ENCODE measurements at places on chromosomes 1 and 21. TPM values are rescaled to one million over a fixed set of nuclear protein-coding genes. Genes with fewer than 3 reads are reported as not detected.

- peak; percentile 85 for DNase-seq
These were observed 99.4 kb downstream of the KCNJ15 start for GRCh38 chr21:38355992-38356781.

DNA sequence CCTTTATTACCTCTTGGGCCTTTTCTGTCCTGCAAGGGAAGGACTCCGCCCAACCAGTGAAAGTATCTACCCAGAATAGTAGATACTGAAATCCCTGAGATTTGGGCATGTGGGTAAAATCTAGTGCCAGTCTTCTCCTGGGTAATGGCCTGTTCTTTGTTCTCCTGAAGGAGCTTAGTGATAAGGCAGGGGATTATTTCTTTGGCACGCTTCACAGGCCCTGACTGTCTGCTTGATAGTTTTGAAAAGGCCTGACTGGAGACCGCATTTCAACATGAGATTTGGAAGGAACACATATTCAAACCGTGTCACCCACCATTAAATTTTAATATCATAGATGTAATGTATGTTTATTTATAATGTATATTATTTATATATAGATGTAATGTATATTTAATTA lies 48.9 kb downstream of the RASAL2 start:
- DNase-seq, result no peak

Gene EPHB2
- total RNA-seq, result 72.8 TPM

- DNase-seq, result no peak
These were observed 23.4 kb downstream of the RPL5 start for GRCh38 chr1:92855236-92855635.

- DNase-seq, result no peak
These were observed 372.5 kb upstream of the ST6GALNAC5 start for GRCh38 chr1:76494807-76495206.

Gene TDRD5
- total RNA-seq, result 0.92 TPM

DNA sequence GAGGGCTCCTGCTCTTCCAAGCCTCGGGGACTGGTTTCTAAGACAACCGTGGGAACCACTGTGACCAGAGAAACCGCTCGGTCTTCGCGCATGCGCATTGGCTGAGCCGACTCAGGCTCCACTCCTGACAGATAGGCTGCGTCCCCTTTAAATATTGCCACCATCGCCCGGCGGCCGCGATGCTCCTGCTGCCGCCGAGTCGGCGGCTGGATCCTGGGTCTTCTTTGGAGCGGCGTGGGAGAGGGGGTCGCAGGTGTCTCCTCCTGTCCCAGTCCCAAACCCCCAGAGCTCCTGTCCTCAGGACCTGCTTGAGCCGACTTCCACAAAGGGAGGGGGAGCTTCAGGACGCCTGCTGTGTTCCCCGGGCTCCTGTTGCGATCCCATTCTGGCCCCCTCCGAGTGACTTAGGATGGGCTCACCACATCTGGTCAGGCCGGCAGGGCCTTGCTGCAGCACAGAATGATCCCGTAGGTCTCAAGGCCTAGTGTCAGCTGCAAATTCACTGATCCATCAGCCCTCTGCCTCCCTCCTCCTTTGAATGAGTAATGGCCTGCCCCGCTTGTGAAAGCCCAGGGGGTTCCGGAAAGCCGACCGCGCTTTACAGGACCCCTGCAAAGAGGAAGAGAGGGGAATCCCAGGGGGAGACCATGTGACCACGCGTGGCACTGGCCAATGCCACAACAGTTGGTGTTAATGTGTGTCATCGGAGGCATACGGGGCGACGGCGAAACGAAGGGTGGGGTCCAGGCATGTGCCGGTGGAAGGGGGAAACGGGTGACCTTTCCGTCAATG lies 683.2 kb upstream of the TPTE start:
- no peak for DNase-seq

DNA sequence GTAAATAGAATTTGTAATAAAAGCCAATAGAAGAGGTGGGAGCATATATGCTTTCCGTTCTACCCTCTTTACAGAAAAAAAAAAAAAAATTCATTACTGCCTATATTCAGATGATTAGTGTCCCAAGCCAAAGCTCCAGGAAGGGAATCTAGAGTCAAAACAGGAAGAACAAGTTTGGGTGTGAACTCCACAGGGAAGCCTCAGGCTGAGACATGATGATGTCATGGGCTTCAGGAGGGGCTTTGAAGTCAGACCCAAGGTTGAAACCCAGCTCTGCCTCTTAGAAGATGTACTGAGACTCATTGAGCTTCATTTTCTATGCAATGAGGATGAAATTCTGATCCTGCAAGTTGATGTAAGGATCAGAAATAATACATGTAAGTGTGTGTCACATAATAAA lies 250.0 kb upstream of the ADGRL2 start:
- peak; percentile 27 for DNase-seq

GRCh38 chr1:60621368-60621851 lies 461.0 kb upstream of the NFIA start:
- no peak for DNase-seq

DNA sequence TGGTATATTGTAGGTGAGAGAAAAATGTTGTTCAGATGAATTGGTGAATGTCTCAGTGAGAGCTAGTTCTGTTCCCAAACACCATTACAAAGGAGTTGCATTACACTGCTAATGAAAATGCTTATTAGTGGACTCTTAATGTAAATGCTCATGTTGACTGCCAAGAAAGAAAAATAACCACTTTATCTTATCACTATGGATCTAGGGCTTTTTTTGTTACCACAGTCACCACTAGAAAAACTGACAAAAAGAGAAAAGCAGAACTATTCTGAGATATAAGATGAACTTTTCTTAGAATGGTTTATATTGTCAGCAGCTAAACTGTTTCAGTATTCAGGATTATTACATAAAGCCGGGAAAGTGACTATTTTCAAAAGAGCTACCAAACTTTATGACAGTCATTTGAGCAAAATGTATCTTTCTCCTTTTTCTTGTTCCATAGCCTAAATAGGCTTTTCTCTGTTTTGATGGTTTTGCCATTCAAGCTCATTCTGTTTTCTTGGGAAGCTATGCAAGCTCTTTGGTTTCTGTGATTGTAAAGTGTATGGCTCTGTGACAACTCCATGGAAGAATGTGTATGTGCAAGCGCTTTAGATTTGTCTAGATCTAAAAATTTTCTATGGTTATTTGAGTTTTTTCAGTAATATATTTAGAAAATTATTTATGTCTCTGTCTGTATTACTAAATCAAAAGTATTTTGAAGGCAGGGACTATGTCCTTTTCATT lies 64.2 kb upstream of the DPH5 start:
- DNase-seq, result no peak

DNA sequence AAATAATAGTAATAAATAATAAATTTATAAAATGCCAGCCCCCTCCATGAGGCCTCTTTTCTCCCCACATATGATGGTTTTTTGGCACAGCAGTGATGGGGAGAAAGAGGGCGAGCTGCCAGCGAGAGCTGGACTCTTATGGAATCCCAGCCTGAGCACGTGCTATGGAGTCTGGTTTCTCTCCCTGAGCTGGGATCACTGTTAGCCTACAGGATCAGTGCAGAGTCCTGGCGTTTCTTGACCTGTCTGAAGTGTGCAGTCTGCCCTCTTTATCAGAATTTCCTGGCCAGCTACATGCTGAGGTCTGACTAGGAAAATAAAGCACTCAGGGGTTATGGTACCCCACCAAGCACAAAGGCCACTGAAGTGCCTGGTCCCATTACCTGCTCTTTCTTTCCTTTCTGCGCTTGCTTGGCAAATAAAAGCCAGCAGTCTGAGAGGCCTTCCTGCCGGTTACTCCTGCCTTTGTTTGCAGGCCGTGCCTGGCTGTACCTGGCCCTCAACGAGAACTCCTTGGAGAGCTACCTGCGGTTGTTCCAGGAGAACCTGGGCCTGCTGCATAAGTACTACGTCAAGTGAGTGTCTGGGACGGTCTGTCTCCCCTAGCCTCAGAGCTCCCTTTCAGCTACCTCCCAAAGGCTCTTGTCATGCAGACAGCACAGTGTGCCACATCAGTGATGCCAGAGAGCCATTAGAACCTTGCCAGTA lies 18.5 kb upstream of the SLC25A34 start:
- DNase-seq, result no peak

GRCh38 chr21:41833497-41834115 lies 45.5 kb downstream of the PRDM15 start:
- no peak for DNase-seq

DNA sequence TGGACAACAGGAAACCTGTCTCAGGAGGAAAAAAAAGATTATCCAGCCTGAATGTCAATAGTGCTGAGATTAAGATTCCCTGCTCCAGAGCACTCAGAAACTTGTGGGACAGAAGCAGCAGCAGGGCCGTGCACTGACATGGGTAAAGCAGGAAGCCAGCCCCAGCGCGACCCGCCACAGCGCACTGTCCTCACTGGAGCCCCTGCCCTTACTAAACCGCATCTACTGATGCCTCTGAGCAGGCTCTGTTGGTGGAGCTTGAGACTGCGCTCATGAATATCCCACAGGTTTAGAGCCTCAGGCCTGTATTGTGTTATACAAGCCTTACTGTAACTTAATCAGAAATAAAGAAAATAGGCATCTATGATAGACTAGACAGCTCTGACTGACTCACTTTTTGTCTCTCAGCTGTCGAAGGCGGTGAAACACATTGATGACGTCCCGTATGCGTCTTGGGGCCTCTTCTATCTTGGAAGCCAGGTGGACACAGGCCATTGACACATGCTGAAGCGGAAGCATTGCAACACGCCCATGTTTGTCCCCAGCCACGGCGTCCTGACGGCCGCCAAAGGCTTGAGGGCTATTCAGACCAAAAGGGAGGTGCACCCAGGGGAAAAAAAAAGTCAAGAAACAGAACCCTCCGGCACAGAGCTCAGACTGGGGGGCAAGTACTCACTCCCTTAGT lies 1.2 kb downstream of the CCNL2 start:
- peak; percentile 28 for DNase-seq

- no peak for DNase-seq
These were observed 509 bp downstream of the NVL start for GRCh38 chr1:224329484-224329841.

Gene IGSF9
- total RNA-seq, result 31.5 TPM

- DNase-seq, result no peak
These were observed 14.0 kb downstream of the NR5A2 start for GRCh38 chr1:200041337-200042118.

DNA sequence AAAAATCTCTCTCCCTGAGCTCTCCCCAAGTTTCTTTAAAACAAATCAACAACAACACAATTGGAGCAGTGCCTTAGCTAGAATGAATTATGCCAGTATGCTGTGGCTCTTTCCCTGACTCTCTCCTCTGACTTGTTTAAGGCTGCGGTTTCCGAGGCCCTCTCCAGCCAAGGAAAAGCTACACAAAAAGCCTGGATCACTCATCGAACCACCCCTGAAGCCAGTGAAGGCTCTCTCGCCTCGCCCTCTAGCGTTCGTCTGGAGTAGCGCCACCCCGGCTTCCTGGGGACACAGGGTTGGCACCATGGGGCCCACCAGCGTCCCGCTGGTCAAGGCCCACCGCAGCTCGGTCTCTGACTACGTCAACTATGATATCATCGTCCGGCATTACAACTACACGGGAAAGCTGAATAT lies 1.9 kb downstream of the S1PR1 start:
- peak; percentile 87 for DNase-seq

DNA sequence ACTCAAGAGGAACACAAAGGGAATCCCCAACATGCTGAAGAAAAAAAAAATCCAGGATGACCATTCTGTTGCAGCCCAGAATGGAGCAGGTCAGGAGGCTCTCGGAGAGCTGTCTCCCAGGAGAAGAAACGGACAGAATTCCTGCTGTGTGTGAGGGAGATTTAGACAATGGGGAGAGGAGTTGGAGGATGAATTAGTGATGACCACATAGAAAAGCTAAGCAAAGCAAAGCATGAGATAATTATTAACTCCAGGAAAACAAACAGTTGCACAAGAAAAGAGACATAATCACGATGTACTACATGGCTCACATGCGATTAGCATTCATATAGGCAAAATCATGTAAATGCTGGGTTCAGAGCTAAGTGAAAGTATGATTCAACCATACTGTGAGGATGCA lies 61.1 kb upstream of the SMYD2 start:
- DNase-seq, result no peak

- no peak for DNase-seq
These were observed 204.8 kb downstream of the SETD4 start for GRCh38 chr21:35855484-35855883.

GRCh38 chr1:38336301-38336923 lies 289.8 kb upstream of the POU3F1 start:
- DNase-seq, result no peak

DNA sequence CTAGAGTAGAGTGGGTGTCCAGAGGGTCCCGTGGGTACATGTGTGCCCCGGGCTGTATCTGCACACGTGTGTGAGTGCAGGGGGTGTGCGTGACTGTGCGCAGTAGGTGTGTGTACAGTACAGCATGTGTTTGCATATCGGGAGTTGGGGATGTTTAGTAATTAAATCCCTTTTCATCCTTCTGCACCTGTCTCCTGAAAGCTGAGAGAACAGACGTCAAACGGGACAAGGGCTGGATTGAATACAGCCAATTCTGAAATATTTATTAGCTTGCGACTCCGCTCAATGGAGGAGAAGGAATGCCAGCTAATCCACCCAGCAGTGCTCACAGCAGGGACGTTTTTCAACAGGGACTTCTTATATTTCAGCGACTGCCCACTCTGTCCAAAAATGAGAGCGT lies 44.7 kb upstream of the CASZ1 start:
- no peak for DNase-seq

Gene SHCBP1L
- total RNA-seq, result not detected

DNA sequence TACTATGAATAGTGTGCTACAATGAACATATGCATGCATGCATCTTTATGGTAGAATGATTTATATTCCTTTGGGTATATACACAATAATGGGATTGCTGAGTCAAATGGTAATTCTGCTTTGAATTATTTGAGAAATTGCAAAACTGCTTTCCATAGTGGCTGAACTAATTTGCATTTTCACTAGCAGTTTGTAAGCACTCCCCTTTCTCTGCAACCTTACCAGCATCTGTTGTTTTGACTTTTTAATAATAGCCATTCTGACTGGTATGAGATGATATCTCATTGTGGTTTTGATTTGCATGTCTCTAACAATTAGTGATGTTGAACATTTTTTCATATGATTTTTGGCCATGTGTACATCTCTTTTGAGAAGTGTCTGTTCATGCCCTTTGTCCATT lies 24.0 kb upstream of the DIRAS3 start:
- DNase-seq, result no peak

- no peak for DNase-seq
These were observed 38.7 kb downstream of the TTC13 start for GRCh38 chr1:230939806-230940489.

GRCh38 chr1:202233804-202234203 lies 40.2 kb downstream of the LGR6 start:
- no peak for DNase-seq
